ENCODE measurements at places on chromosomes 13 and 19. TPM values are rescaled to one million over a fixed set of nuclear protein-coding genes. Genes with fewer than 3 reads are reported as not detected.

The RNF113B gene
- not detected for total RNA-seq

The ZNF737 gene
- total RNA-seq, result not detected

The TMPRSS9 gene
- total RNA-seq, result not detected

The EFNB2 gene
- 3.0 TPM for total RNA-seq

The FSTL3 gene
- total RNA-seq, result 153 TPM

The CCNE1 gene
- total RNA-seq, result 26.6 TPM

The LILRA1 gene
- total RNA-seq, result not detected

The ARRDC5 gene
- not detected for total RNA-seq

The FAM174C gene
- 81.6 TPM for total RNA-seq

The CASP14 gene
- total RNA-seq, result not detected

The SRRM5 gene
- total RNA-seq, result 0.93 TPM

The TFPT gene
- 21.4 TPM for total RNA-seq

The MEIOSIN gene
- 0.06 TPM for total RNA-seq

The WDR83 gene
- total RNA-seq, result 10.3 TPM

The CPB2 gene
- not detected for total RNA-seq

The HRC gene
- not detected for total RNA-seq

The DMAC2 gene
- 104 TPM for total RNA-seq

The NANOS3 gene
- total RNA-seq, result 3.2 TPM

The TMEM38A gene
- 1.3 TPM for total RNA-seq

The PEG3 gene
- total RNA-seq, result not detected

The MISP3 gene
- total RNA-seq, result 4.8 TPM

The ATP8B3 gene
- total RNA-seq, result 3.1 TPM

The SSC5D gene
- total RNA-seq, result 0.45 TPM

The DIRAS1 gene
- 4.3 TPM for total RNA-seq

The DAND5 gene
- total RNA-seq, result 0.07 TPM

The PLPPR3 gene
- total RNA-seq, result 4.9 TPM

The AP1M1 gene
- total RNA-seq, result 71.0 TPM

The TTC9B gene
- 1.1 TPM for total RNA-seq

The C2CD4C gene
- 0.54 TPM for total RNA-seq

The LPAR6 gene
- 1.0 TPM for total RNA-seq

The KRTDAP gene
- total RNA-seq, result not detected

The SBK2 gene
- total RNA-seq, result 2.3 TPM

The APOC4 gene
- total RNA-seq, result not detected

The ZNF878 gene
- not detected for total RNA-seq

The LILRA5 gene
- total RNA-seq, result not detected

The XRCC1 gene
- total RNA-seq, result 33.6 TPM

The CYP2F1 gene
- not detected for total RNA-seq

The RFX1 gene
- total RNA-seq, result 6.3 TPM

The ZNF836 gene
- 0.82 TPM for total RNA-seq

The ZNF541 gene
- total RNA-seq, result not detected

Data from A549 treated with CORT108297 at 1 μM for 4 hours (cell line).